ENCODE measurements at places on chromosomes 2 and 18.

DNA sequence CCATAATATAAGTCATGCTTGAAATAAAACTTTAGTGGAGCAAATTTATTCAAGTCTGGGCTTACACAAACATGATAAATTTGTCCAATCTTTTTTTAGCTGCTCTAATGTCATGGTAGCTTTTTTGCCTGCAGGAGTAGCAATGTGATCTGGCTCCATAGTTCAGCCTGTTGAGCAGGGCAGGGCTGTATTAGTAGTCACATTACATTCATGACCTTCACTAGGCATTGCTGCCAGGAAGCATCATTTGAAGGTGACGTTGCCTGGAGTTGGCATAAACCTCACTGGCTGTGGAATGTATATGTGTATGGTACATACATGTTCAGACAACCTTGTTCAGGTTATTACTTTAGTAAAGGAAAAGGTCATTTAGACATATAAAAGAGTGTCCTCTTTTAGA, 76.6 kb downstream of the CCDC85A start:
- no peak for DNase-seq

GRCh38 chr2:46144133-46144800, 152.9 kb upstream of the EPAS1 start:
- no peak for DNase-seq

DNA sequence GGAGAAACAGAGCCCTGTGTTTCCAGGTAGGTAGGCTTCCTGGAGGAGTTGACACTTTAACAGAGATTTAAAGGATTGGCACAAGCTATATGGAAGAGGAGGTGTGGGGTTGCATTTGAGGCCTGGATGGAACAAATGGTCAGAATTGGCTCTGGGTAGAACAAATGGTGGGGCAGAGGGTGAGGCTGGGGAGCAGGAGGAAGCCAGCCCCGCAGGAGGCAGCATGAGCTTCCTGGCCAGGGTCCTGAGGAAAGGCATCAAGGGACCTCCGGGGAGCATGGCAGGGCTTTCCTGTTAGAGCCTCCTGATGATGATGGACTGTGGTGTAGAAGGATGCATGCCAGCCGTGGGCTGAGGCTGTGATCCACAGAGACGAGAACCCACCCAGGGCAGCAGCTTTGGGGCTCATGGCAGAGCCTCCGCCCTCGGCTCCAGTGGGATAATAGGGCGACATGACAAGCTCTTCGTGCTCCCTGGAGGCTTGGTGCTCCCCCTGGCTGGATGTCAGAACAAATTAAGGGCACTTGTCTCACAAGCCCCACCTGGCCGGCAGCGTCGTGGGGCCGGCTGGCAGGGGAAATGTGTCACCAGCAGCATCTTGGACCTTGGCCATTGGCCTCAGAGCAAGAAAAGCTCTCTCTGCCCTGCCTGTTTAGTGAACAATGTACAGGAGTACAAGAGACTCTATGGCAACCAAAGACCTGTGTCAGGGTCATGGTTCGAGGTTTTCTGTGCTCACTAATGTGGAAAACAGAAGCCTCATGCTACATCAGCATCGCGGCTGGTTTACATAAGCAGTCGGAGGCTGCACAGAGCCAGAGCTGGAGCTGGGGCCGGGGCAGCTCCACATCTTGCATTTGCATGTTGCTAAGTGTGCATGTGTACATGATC, 153.5 kb downstream of the MYCN start:
- DNase-seq: no peak

GRCh38 chr18:11666176-11666575, 22.9 kb upstream of the GNAL start:
- no peak for DNase-seq

DNA sequence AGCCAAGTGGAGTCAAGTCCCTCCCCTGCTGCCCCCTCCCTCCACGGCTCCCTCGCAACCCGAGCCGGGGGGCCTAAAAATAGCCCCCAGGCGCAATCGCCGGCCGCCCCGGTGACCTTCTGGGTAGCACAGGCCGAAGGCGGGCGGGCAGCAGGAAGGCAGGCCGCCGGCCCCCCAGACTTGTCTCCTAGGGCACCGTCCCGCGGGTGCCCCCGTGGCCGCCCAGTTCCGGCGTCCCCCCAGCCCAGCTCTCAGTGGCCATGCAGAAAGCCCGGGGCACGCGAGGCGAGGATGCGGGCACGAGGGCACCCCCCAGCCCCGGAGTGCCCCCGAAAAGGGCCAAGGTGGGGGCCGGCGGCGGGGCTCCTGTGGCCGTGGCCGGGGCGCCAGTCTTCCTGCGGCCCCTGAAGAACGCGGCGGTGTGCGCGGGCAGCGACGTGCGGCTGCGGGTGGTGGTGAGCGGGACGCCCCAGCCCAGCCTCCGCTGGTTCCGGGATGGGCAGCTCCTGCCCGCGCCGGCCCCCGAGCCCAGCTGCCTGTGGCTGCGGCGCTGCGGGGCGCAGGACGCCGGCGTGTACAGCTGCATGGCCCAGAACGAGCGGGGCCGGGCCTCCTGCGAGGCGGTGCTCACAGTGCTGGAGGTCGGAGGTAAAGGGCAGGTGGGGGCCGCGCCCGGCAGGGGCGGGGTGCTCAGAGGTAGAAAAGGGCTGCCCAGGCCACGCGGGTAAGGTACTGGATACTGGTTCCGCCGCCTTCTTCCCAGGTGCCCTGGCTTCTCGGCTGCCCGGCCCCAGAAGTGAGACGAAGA, at the start of gene SPEG:
SPEG (plus strand) TSS at position 126 of the 808 bp plus-strand sequence; CDS start at position 261, 135 bp downstream.
- DNase-seq: no peak

DNA sequence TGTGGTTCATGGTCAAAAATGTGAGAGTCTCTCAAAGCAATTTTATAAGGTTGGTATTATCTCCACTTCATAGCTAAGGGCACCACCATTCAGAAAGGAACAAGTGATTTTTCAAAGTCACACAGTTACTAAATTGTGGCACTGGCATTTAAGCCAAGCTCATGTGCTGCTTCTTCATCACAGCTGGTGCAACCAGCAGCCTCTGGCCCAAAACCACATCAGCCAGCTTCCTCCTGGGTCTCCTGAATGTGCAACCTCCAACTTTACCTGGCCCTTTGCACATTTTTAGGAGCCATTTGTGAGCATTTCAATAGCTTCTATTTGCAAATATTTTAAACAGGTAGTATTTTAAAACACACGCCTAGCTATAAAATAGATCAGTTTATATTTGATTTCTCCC, 293.7 kb downstream of the BCL11A start:
- DNase-seq: no peak

GRCh38 chr2:105570757-105571156, 171.9 kb upstream of the FHL2 start:
- DNase-seq: no peak

GRCh38 chr18:66523219-66523991, 80.5 kb downstream of the CDH19 start:
- no peak for DNase-seq

- DNase-seq: peak; percentile 64
These were observed 15.1 kb upstream of the NMUR1 start for GRCh38 chr2:231545105-231545902.

DNA sequence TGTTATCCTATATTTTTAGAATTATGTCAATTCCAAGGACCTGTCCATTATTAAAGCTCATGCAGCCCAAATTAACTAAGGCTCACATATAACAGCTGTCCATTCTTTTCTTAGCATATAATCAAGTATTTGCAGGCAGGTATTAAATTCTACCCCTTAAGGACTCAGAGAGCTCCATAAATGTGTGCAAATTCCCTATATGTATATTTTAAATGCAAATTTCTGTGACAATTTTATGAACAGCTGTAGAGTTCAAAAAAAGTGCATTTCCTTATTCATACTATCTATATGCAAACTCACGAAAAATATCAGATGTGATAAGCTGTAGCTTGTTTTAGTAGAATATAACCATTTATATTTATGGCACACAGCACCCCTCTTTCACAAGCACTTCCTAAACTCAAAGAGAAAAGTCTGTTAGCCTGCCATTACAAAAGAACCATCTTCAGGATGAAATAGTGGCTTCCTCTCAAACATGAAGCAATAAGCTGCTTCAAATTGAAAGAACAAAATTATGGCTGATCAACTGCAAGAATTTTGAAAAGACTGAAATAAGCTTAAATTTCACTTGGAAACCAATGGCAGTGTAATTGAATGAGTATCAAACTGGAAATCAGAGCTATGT, 155.0 kb upstream of the REG3G start:
- DNase-seq: no peak

DNA sequence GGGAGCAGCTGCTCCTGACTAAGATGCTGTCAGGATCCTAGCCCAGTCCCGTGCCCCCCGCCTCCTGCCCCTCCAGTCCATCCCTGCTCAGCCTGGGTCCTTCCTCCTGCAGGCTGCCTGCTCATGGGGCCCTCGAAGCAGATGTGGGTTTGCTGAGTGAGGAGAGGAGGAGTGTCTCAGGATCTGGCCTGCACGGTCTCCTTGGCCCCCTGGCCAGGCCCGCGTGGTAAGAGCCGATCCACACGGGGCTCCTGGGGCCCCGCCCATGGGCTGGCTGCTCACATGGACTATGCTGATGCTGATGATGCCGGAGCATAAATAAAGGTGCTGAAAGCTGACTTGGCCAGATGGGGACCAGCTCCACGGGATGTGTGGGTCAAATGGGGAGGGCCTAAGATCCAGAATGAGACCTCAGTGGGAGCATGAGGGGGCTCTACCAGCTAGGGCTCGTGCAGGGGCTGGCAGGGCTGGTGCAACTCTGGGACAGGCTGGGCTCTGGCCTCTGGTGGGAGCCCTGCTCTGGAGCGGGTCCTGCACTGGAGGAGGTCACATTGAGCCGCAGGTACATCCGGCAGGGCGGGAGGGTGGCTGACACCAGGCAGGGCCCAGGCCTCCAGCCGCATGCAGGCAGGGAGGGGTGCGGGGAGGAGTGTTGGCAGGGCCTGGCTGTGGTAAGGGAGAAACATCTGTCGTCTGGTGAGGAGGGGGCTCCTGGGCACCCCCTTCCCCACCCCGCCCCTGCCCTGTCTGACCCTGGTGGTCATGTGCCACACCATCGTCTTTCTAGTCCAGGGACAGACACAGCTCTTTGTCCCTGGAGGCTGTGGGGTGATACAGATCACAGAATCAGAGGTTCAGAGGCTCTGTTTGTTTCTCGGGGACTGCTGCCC, 275.3 kb upstream of the HDAC4 start:
- DNase-seq: no peak

GRCh38 chr2:134738141-134738870, 19.5 kb upstream of the TMEM163 start:
- no peak for DNase-seq

GRCh38 chr18:77178559-77178958, 46.0 kb upstream of the MBP start:
- no peak for DNase-seq

GRCh38 chr18:49016648-49017539, 66.1 kb upstream of the SMAD7 start:
- DNase-seq: no peak

GRCh38 chr2:127058246-127058953, 48.6 kb downstream of the BIN1 start:
- DNase-seq: no peak

DNA sequence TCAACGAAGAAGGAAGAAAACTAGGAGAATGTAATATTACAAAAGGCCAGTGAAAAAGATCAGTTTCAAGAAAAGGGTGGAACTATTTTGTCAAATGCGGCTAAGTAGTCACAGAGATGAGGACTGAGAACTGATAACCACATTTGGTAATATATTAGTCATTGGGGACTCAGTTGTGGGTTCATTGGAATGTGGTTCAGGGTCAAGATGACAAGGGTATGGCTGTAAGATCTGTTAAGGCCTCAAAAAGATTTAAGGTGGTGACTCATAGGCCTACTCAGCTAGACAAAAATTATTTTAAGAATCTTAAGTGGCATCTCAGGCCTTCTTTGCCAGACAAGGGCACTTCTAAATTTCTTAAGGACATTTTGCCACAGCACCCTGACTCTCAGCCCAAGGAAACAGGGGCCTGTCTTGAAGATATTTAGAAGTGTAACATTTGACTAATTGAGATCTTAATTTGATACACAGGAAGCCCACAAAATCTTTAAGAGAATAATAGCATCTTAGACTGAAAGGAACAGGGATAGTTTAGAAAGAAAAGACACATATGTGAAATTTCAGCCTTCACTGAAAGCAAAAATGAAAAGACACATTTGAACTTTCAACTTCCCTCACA, 81.3 kb downstream of the STRADB start:
- DNase-seq: peak; percentile 3

- DNase-seq: no peak
These were observed 224.2 kb upstream of the CXCR4 start for GRCh38 chr2:136342138-136342537.

DNA sequence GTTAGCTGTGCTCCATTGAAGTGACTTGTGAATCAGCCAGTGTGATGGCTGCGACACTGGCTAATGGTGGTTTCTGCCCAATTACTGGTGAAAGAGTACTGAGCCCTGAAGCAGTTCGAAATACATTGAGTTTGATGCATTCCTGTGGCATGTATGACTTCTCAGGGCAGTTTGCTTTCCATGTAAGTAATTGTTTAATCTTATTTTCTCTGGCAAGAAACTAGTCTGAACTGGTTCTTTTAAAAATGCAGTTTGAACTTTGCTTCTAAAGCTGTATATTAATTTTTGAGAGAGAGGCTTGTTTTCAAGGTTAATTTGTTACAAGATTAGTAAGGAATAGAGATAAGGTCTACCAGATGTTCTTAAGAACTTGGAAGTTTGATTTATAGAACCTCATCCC, 46.7 kb downstream of the GLS start:
- DNase-seq: no peak

- DNase-seq: no peak
These were observed 148.1 kb downstream of the TMEM163 start for GRCh38 chr2:134570676-134571075.

DNA sequence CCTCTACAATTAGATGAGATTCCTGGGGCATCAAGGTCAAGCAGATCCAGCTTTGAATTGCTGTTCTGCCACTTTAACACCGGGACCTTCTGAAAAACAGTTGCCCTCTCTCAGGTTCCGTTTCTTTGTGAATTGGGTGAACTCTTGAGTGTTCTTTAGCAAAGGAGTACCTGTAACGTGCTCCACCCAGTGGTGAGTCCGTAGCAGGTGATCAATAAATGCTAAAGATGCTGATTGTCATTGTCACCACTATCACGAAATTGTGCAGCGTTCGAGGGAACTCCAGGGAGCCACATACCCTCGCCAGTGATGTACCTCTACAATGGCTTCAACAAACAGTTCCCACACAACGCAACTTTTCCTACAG, 81.9 kb downstream of the TCF7L1 start:
- DNase-seq: no peak

- DNase-seq: no peak
These were observed 16.4 kb downstream of the TNS1 start for GRCh38 chr2:217986256-217986961.

- no peak for DNase-seq
These were observed 12.4 kb downstream of the HS6ST1 start for GRCh38 chr2:128306081-128306930.

DNA sequence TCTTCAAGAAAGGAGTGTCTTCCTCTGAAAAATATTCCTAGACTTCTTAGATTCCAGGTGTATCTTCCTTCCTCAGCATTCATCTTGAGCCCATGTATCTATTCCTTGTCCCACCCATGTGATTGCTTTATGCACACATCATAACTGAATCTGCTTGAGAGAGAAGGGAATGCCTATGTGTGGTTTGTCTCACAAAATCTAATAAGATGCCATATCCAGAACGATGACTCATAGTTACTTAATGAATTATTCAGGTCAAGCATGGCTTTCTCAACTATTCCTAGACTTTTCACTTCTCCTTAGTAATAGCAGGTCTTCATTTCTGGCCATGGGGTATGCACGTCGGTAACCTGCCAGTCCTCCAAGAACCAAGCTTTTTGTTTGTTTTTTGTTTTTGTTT, 121.8 kb downstream of the SETBP1 start:
- DNase-seq: no peak

- DNase-seq: no peak
These were observed 91.1 kb downstream of the DTNB start for GRCh38 chr2:25582077-25582830.

GRCh38 chr2:43995733-43996533, at the start of gene LRPPRC:
Gene LRPPRC (minus strand): TSS chr2:43995989. CDS start chr2:43995947, 42 bp downstream.
- peak; percentile 94 for DNase-seq
